Esophagus squamous epithelium (tissue), 5 donors: ENCODE measurements at places on chromosomes 6 and 20.

DNA sequence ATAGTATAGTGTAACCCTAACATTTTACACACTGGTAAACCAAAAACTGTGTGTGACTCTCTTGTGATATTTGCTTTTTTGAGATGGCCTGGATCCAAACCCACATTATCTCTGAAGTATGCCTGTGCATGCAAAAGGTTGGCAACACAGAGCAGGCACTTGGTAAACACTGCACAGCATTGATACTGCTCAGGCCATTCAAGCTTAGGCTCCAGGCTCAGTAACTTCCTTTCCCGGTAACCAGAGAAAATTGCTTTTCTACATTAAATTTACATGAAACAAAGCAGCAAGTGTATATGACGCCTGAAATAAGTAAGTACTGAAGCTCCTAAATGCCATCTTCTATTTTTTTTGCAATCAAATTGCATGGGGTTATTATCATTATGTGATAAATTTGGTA lies 205.7 kb downstream of the EPM2A start:
- no peak for DNase-seq

DNA sequence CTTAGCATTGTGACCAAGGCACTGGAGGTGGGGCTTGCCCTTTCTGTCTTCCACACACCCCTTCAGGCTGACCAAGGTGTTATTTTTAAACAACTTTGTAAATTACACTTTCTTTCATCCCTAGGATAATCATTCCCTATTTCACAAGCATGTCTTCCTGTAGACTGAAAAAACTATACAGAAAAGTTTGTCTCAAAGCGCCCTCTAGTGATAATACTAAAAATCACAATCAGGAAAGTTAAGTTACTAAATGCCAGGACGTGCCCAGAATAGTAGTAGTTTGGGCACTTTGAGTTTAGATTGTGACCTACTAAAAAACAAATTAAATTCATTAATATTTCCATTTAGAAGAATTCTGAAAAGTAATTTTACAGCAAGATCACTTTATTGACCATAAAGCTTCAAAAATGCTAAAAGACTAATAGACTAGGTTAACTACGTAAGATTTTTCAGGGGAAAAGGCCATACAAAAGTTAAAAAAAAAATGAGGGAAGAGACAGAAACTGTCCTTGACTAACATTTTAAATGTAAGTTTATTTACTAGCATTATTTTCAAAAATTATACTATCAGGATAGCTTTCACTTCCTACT lies 123.3 kb upstream of the DUSP22 start:
- no peak for DNase-seq

DNA sequence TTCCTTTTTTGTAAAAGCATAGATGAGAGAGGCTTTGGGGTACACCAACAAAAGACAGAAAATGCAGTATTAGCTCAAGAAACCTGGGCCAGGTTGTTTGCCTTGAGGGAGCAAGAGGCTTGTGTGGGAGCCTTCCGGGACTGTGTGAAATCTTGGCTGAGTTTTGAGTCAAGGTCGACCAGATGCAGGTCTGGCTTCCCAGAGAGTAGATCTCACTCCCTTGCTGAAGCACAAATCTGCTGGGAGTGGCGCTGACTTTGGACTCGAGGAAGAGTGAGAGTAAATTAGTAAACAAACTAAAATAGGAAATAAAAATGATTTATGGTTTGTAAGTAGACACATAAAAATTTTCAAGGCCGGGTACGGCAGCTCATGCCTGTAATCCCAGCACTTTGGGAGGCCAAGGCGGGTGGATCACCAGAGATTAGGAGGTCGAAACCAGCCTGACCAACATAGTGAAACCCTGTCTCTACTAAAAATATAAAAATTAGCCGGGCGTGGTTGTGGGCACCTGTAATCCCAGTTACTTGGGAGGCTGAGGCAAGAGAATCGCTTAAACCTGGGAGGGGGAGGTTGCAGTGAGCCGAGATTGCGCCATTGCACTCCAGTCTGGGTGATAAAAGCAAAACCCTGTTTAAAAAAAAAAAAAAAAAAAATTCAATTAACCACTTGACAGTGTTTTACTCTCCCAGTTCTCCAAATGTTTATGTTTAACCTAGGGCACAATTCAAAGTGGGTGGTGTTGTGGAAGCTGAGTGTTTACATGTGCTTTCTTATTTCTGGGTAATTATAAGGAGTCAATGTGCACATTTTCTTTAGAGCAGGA lies 27.7 kb upstream of the EDN1 start:
- DNase-seq, result no peak

DNA sequence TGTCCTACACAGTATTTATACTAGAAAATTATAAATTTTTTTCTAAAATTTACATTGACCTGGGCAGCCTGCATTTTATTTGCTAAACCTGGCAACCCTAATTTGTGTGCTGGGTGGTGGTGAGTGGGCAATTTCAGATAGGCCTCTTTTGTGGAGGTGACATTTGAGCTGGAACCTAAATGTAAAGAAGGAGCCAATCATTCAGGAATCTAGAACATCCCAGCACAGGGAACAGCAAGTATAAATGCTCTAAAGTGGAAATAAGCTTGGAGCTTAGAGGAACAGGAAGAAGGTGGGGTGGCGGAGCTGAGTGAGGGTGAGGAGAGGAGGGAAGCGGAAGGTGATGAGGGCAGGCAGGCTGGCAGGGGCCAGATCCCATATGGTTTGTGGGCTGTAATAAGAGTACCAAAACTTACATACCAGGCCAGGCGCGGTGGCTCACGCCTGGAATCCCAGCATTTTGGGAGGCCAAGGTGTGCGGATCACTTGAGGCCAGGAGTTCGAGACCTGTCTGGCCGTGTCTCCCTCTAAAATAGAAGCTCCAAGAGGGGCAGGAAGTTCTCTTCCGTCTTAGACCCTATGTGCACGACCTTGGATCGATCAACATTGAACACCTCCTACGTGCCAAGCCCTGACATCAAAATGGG lies 549 bp upstream of the CSE1L start:
- DNase-seq, result no peak

DNA sequence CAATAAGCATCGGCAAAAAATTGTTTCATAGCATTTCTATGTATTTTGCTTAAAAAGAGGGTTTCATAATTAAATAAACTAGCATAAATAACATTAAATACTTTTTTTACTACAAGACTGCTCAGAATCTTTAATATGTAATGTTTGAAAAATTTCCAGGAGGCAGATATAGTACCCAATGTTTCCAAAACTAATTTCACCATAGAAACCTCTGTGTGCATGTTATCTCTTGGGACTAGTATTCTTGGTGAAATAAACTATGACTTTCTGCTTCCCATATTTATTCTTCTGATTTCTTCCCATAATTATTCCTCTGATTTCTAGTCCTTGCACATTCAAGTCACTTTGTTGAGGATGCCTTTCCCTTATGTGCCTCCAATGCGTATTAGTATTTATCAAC lies 94.5 kb downstream of the PTPRK start:
- DNase-seq, result no peak

DNA sequence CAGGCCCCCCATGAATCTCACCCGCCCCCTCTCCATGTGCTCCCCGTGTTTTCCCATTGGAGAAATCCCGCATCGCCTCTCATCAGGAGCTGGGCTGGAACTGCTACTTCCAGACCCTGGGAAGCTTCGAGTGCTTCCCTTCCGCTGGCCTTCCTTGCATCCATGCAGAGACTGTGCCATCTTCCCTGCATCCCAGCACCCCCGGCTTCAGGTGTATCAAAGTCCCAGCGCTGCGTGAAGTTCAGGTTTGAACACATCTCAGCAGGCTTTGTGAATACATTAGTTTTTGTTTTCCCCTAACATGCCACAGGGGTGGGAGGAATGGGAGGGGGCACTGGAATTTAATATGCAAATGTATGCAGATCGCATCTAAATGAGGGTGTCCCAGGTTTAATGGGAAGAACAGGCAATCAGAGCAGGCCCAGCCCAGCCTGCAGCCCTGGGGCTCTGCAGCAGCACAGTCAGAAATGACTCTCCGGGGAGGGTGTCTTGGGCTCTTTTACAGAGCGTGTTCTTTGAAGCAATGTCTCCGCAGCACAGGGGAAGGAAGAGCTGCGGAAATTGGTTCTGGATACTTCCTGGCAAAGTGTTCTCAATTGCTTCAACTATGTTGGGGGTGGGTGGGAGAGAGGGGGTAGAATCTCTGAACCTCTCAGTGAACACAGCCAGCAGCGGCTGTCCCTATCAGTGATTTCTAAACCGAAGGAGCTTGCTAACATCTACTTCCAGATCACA lies 8.3 kb upstream of the MMP9 start:
- no peak for DNase-seq

DNA sequence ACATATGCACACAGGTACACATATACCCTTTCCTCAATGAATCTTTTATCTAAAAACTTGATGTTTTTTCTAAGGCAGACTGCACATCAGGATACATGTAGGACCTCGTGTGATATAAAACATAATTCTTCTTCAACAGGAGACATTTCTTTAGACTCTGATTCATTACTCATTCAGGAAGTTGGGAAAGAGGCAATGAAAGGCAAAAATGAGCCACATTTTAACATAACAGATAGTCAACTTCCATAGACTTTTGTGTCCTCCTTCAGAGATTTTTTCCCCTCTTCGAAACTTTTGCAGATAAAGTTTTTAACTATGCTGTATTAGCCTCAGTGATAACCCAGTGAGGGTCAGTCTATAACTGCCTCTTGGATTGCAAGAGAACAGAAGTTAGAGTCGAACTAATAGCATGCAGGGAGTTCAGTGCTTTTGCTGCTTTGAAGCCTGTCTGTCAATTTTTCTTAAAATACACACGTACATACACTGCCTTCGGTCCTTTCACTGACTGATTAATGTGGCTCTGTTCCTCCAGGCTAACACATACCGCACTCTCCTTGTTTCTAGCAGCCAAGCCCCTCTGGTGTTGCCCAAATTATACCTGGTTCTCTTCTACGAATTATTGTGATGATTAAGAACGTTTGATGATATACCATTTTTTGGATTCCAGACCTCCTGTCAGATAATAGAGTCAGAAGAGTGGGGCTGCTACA lies 562.5 kb upstream of the MAP3K7 start:
- DNase-seq, result no peak

DNA sequence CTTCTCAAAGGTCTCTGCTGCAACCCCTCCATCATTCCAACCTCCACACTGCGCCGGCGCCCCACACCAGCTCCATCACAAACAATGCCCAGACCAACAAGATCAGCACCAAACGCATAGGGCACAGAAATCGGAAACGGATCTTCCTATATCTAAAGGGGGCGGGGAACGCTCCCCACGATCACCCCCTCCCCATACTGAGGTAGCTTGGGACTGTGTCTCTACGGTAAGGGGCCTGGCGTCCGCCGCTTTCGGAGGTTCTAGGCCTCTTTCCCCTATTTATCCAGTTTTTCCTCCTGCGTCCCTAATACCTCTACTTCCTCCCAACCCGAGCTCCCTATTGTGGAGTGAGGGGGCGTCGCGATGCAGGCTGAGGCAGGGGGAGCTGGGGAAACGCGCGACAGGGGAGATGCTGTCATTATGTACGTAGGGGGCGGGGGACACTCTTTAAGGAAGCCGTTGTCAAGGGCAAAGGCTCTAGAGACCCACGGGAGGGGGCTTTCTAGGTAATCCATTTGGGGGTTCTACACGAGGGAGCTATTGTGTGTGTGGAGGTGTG lies 909 bp downstream of the DNAAF9 start:
- no peak for DNase-seq

GRCh38 chr20:54025251-54025771 lies 45.1 kb downstream of the BCAS1 start:
- no peak for DNase-seq

GRCh38 chr6:2783188-2783963 lies 18.2 kb downstream of the WRNIP1 start:
- DNase-seq, result no peak

DNA sequence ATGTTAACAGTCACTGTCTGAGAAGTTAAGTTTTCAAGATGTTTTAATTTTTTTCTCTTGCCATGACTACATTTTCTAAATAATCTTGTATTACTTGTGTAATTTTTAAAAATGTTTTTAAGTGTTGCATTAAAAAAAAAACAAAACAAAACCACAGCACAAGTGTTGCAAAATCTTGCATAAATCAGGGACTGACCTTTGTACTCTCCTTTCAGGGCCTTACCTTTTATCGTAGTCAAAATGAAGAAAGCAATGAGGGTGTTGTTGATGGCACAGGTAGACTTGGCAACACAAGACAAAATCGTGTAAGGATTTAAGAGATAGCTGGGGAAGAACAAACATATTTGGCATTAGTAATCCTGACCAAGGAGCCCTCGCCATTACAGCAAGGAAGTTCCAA lies 42.5 kb downstream of the PIGU start:
- DNase-seq, result no peak

DNA sequence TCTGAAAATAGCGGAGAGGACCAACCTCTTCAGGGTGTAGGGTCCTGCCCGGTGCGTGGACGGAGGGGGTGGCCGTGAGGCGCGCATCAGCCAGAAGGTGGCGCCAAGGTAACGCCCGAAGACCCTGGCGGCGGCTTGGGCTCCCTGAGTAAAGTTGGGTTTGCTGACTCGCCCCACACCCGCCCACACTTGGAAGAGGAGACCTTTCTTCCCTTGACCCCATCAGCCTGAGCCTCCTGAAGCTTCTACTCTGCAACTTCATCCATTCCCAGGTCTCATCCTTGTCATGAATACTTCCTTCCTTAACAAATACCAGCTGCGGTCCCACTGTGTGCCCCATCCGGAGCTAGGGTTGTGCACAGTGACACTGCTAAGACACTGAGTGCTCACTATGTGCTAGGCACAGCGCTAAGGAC lies 14.6 kb downstream of the CD40 start:
- no peak for DNase-seq

DNA sequence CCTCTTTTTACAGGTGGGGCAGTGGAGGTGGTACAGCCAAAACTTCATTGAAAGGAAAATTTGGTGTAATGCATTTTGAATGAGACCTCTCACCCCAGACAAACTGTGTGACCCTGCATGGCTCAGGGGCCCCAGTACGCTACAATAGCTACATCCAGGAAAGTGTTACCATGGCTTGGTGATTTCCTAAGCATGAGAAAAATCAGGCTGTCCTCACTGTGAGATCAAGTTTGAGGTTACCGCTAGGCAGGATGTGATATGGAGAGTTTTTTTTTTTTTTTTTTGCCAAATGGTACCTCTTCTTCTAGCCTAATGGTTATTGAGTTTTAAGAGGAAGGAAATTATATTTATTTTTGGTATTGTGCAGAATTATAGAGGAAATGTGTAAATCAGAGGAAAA lies 305.3 kb downstream of the CD83 start:
- no peak for DNase-seq

DNA sequence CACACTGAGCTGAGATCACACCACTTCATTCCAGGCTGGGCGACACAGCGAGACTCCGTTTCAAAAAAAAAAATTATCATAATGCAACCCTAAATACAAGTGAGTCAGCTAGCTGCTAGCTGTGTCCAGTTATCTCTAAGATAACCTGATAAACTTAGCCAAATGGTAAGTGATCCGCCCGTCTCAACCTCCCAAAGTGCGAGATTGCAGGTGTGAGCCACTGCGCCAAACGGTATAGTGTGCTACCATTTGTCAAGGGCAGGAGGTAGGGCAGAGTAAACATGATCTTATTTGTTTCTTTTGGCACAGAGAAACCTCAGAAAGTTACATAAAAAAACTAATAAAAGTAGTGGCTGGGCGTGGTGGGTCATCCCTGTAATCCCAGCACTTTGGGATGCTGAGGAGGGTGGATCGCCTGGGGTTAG lies 4.7 kb upstream of the C6orf132 start:
- DNase-seq, result no peak
